ENCODE measurements at places on chromosomes 2 and 18.

DNA sequence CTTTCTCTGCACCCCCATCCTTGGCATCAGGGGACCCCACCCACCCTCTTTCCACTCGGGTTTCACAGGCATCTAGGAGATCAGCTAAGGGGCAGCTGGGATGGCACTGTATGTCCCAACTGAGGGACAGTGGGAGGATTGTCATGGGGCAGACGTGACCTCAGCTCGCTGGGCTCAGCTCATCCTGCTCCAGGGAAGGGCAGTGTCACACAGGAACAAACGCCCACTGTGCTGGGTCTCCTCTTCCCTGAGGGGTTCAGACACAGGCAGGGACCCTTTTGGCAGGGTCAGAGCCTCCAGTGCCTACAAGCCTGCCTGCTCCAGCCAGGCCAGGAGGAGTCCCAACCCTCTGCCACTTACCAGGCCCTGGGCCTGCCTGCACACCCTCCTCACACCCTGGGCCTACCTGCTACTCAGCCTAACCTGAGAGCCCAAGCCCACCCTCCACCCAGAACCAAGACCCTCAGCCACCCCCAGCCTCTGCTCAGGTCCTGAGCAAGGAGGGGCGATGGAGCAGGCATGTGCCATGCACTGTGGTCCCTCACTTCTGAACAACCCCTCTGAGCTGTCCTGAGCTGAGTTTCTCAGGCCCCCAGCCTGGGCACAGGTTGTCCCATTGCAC lies 68.2 kb downstream of the HS1BP3 start:
- DNase-seq: no peak

DNA sequence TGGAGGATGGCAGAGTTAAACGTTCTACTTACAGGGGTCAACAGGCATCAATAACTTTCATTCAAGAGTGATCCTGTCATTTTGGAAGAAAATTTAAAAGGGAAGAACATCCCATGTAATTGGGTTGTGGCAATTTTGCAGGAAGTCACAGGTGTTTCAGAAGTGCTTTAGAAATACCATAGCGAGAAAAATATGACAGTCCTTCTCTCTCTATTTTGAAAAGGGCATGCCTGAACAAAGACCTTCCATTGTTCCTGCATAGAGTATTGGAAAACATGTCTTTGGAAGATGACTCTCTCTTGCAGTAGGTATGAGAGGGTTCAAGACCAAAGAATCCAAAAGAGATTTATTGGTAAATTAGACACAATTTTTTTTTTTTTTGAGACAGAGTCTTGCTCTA lies 81.8 kb upstream of the SERTAD2 start:
- DNase-seq: no peak

- DNase-seq: no peak
Observed at GRCh38 chr2:241988146-241988545, 118.6 kb downstream of the RTP5 start.

DNA sequence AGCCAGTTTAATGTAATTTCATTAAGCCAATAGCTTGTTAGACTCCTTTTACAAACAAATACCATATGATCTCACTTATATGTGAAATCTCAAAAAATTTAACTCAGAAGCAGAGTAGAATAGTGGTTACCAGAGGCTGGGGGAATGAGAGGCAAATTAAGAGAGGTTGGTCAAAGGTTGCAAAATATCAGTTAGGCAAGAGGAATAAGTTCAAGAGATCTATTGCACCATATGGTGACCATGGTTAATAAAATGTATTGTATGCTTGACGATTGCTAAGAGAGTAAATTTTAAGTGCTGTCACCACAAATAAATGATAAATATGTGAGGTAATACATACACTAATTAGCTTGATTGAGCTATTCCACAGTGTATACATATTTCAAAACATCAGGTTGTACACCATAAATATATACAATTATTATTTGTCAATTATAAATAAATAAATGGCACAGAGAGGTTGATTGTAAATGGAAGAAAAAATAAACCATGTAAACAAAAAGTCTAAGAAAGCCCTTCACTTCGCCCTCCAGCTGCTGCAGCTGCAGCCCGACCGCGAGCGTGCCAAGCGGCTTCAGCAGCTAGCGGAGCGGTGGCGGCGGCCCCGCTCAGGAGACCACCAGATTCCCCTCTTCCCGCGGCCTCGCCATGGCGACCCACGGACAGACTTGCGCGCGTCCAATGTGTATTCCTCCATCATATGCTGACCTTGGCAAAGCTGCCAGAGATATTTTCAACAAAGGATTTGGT lies 23.0 kb upstream of the ACTR2 start:
- no peak for DNase-seq

DNA sequence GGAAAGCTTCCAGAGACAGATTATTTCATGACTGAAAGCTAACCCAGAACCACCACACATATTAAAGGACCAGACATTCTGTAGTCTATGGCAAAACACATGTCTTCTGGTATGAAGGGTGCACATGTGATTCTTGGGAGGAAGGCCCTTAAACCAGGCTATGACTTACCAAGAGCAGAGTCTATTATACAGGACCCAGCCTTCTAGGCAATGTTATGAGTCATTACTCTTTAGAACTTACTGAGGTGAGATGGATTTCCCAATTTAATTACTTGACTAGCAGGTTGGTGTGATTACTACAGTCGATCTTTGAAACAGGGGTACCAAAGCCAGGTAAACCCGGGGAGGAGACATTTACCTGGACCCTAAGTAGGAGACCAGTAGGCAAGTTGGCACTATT lies 350.8 kb downstream of the TRIB2 start:
- no peak for DNase-seq

DNA sequence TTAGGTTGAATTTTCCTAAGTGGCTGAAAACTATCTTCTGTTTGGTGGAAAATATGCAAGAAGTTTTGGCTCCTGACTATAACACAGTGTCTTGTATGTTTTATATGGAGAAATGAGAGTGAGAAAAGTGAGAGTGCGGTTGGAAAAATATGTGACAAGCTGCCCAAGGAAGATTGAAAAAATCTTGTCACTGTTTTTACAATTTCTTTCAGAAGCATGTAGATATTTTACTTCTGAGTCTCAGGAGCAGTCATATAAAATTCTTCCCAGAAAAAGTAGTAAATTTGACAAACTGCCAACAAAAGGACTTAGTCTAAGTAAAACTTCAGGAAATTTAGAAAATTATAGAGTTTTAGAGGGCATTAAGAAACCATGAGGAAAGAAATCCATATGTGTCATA lies 19.4 kb upstream of the RMND5A start:
- no peak for DNase-seq

GRCh38 chr2:216391401-216391800 lies 19.1 kb upstream of the MARCHF4 start:
- no peak for DNase-seq

DNA sequence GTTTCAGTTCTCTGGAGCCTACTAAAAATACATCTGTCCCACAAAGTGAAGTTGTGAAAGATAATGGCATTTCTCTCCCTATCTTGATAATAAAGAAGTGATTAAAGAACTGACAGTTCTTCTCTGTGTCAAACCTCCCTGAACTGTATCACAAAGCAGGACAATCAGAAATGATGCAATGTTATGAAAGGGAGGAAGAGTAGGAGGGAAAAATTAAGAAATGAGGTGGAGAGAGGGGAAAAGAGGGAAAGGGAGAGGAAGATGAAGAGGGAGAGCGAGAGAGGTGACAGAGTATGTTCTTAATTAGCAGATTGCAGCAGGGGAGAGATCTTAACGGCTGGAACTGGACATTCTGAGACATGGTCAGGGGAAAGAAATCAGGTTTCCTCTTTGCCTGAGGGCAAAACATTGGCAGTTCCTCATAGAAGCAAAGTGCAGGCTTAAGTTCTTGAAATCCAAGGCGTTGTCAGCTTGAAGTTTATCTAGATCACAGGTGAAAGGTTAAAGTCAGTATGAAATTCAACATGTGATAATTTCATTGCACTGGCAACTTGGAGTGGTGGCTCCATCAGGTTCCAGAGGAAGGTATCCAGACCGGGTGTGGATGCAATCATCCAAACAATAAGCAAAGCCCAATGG lies 54.6 kb downstream of the RDH14 start:
- no peak for DNase-seq

- DNase-seq: no peak
Observed at GRCh38 chr2:155518094-155518493, 814.4 kb downstream of the NR4A2 start.

All from progenitor cell of endocrine pancreas (in vitro differentiated cells).